ENCODE measurements at places on chromosomes 5 and 9.

DNA sequence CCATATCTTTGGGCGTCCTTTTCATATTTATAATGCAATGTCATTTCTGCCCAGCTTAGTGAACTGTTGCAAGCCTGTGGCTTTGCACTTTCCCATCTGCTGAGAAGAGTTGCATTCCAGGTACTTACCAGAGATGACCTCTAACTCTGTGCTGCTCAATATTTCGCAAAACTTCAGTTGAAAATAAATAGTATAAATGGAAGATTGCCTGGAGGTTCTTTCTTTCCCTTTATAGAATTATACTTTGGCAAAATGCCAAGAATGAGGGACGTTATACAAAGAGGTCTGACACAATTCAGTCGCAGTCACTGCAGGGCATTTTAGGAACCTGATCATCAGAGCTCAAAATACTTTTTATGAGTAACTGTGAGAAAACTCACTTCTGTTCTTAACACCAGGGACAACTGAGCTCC is 18.9 kb upstream of the VLDLR start:
- no peak for DNase-seq

GRCh38 chr5:61732369-61732768 is 400.3 kb downstream of the ZSWIM6 start:
- no peak for DNase-seq

GRCh38 chr5:161547406-161547737 is 847 bp upstream of the GABRB2 start:
- DNase-seq: no peak

DNA sequence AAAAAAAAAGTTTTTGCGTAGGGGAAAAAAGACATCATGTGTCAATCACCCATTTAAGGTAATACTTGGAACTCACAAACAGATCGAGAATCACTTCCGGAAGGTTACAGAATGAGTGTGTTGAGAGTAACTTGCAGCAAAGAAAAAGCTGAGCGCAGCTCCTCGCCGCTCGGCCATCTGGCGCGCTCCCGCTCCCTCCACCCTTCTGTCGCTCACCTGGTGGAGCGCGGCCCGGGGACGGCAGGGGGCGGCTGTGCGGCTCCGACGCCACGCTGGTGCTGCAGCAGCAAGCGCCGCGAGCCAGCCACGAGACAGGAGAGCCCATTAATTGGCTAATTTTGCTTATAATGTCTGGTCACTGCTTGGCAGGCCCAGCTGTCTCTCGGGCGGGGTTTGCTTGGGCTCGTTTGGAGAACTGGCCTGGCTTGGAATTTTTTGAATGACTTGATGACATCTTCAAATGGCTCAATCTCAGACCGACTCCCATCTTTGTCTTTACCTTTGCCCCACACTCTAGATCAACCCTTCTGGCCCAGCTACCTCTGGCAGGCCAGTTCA is 601.8 kb downstream of the CCDC171 start:
- DNase-seq: no peak

DNA sequence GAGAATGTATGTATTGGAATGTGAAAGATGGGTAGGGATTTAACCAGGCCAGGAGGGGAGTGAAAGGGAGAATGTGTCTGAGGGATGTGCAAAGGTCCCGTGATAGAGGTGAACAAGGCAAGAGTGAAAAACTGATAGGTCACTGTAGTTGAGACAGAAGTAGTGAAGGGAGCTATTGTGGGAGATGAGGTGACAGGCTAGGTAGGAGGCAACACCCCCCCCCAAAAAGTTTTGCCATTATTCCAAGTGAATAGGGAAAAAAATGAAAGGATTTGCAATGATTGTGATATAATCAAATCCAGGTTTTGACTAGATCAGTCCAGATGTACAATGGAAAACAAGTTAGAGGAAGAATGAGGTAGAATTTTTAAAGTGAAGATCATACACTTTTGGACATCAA is 136.6 kb upstream of the GPR151 start:
- DNase-seq: no peak

DNA sequence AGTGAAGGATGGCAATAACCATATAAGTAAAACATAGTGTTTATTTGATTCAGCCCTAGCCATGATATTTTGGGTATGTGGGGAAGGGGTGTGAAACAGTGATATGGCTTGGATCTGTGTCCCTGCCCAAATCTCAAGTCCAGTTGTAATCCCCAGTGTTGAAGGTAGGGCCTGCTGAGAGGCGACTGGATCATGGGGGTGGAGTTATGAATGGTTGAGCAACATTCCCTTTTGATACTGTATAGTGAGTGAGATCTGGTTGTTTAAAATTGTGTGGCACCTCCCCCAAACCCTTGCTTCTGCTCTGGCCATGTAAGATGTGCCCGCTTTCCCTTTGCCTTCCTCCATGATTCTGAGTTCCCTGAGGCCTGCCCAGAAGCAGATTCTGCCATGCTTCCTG is 1804.6 kb downstream of the MAT2B start:
- no peak for DNase-seq

DNA sequence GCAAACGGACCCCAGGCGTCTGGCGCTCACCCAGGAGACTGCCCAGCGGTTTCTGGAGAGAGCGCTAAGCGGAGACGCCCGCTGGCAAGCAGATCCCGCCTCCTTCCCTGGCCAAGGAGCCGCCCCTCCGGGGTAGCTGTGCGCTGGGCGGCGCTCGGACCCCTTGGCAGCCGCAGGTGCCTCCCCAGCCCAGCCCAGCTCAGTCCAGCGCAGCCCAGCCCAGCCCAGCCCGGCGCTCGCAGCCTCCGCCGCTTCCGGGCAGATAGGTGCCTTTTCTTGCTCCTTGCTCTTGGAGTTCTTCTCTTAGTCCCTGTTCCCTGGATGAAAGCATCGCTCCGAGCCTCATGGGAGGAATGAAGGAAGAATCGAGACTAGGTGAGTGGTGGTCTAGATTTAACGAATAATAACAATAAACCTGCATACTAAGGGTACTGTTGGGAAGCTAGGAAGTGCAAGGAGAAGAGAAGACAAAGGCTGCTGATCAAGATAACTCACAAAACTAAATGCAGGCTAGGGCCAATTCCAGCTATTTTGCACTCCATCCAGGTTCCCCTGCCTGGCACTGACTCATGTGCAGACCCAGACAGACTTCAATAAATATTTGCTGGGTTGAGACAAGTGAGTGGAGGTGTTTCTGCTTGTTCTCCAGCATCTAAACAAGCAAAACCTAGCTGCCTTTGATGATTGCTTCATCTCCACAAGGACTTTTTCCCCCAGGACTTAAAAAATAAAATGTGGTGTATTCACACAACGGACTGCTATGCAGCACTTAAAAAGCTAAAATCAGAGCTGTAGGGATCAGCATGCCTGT is at the start of gene STK32A:
Gene STK32A (plus strand): TSS at position 202 of the 811 bp plus-strand sequence. CDS start 4,609 bp downstream, outside the sequence.
- peak; percentile 48 for DNase-seq

Data from left renal pelvis (tissue), 4 donors.